Bladder microvascular endothelial cell (primary cell): ENCODE measurements at places on chromosomes 13 and 19. TPM values are rescaled to one million over a fixed set of nuclear protein-coding genes. Genes with fewer than 3 reads are reported as not detected.

CGB2 gene
- not detected in 2 replicates for total RNA-seq

TRIM13 gene
- 17.3 and 36.3 TPM in 2 replicates for total RNA-seq

MEIS3 gene
- 0.13 and 0.65 TPM in 2 replicates for total RNA-seq

MRPL4 gene
- total RNA-seq: 20.1 TPM in 2 replicates

ZNF816 gene
- total RNA-seq: 6.3 and 9.4 TPM in 2 replicates

UBA52 gene
- 765 and 812 TPM in 2 replicates for total RNA-seq

CASP14 gene
- not detected in 2 replicates for total RNA-seq

ZNF737 gene
- total RNA-seq: 3.6 and 11.6 TPM in 2 replicates

ZNF426 gene
- 12.3 and 20.5 TPM in 2 replicates for total RNA-seq

SIGLEC5 gene
- not detected in 2 replicates for total RNA-seq

C19orf67 gene
- not detected in 2 replicates for total RNA-seq

DHDH gene
- total RNA-seq: not detected in 2 replicates

PLK5 gene
- total RNA-seq: not detected in 2 replicates

PRR36 gene
- 0.13 TPM in 1 of 2 replicates, not detected in the other for total RNA-seq

SLC6A16 gene
- under 0.01 and 0.63 TPM in 2 replicates for total RNA-seq

DCT gene
- total RNA-seq: not detected in 2 replicates

CYP2A13 gene
- total RNA-seq: not detected in 2 replicates

PRR20E gene
- total RNA-seq: not detected in 2 replicates

DNAJC15 gene
- 5.5 and 16.1 TPM in 2 replicates for total RNA-seq

MBD3L3 gene
- not detected in 2 replicates for total RNA-seq

SLC39A3 gene
- total RNA-seq: 15.7 and 21.1 TPM in 2 replicates

HCST gene
- total RNA-seq: not detected in 2 replicates

NPAS1 gene
- total RNA-seq: under 0.01 TPM in 1 of 2 replicates, not detected in the other

ZNRF4 gene
- total RNA-seq: not detected in 2 replicates

MEDAG gene
- 2.3 and 71.6 TPM in 2 replicates for total RNA-seq

IRGC gene
- not detected in 2 replicates for total RNA-seq

TJP3 gene
- 0.06 TPM in 1 of 2 replicates, not detected in the other for total RNA-seq
